ENCODE measurements at places on chromosomes 4 and X. TPM values are rescaled to one million over a fixed set of nuclear protein-coding genes. Genes with fewer than 3 reads are reported as not detected.

DNA sequence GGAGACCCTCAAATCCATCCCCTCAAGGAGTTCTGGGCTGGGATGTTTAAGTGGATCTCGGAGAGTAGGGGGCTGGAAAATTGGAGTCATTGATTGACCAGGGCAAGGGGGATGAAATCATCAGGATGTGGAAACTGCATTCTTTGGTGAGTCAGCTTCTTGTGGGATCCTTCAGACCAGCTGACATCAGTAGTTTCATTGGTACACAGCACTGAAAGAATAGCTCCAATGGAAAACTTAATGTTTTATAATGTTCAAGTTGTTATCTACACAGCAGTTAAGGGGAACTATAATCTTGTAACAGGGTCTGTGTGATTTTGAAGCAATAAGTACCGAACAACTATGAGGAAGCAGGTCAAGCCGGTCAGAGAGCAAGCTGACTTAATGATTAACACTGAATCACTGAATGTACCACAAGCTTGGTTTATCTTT is 506.1 kb downstream of the RPA4 start:
- peak; percentile 81 for DNase-seq

Gene EDA2R
- total RNA-seq, result 3.9 TPM

DNA sequence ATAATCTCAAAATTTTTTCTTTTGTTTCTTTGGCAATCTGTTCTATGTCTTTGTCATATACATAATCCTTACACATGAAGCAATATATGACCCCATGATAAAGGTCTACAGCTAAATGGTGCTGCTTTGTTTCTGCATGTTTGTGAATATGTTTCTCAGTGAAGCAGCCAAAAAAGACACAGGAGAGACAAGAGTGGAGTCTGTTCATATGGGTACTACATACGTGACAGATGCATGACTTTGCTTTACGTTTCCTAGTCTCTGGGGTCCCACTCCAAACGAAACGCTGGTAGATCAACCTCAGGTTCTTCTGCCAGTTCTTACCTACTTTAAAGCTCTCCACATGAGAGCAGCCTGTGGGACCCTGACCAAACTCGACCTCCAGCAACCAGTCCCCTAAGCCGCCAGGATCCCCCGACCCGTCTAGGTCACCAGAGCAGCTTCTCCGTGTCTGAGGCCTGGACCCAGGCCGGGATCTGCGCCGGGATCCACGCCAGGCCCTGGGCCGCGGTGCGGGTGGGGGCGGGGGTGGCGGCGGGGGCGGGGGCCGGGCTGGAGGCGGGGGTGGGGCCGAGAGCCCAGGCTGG is 1.5 kb downstream of the USP51 start:
- no peak for DNase-seq

- DNase-seq, result no peak
Observed at GRCh38 chr4:78520808-78521226, 30.8 kb upstream of the ANXA3 start.

- DNase-seq, result no peak
Observed at GRCh38 chr4:159395693-159396092, 292.8 kb downstream of the RAPGEF2 start.

- no peak for DNase-seq
Observed at GRCh38 chr4:139619644-139620043, 46.0 kb upstream of the MGST2 start.

Gene MAGEA4
- not detected for total RNA-seq

GRCh38 chrX:41045960-41046567 is 39.2 kb upstream of the USP9X start:
- no peak for DNase-seq

- DNase-seq, result no peak
Observed at GRCh38 chr4:7535619-7536018, 100.9 kb upstream of the PSAPL1 start.

GRCh38 chr4:110055158-110055768 is 142.6 kb downstream of the EGF start:
- peak; percentile 68 for DNase-seq

- DNase-seq, result no peak
Observed at GRCh38 chr4:26003056-26003455, 89.0 kb downstream of the SMIM20 start.

DNA sequence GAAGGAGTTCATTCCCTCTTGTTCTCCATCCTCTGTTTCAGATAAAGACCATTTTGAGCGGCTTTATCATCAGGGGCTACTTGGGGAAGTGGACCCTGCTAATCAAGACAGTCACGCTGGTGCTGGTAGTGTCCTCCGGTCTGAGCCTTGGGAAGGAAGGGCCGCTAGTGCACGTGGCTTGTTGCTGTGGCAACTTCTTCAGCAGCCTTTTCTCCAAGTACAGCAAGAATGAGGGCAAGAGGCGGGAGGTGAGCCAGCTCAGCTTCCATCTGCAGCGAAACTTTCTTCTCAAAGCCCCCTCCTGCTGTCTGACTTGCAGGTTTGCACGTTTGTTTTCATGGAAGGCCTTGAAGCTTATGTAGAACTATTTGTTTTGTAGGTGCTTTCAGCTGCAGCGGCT is 49.5 kb downstream of the CLCN4 start:
- no peak for DNase-seq

- DNase-seq, result no peak
Observed at GRCh38 chr4:64465263-64465662, 56.0 kb upstream of the TECRL start.

Gene LEF1
- 1.2 TPM for total RNA-seq

GRCh38 chr4:176791591-176792325 is 964 bp downstream of the VEGFC start:
- no peak for DNase-seq

DNA sequence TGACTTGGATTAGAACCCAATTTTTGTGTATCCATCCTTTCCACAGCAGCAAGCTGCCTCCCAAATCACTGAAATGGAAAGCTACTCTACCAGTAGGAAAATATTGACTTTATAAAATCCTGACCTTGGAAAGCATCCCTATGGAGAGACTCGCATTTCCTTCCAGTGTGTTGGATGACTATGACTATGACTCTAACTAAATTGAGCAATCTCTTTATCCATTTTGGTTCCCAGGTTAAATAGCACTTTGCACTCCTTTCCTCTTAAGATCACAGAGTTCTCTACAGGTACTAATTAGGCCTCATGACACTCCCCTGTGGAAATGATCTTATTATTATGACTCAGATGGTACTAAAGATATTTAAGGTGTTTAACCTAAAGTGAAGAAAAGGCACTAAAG is 431.8 kb downstream of the PPARGC1A start:
- no peak for DNase-seq

DNA sequence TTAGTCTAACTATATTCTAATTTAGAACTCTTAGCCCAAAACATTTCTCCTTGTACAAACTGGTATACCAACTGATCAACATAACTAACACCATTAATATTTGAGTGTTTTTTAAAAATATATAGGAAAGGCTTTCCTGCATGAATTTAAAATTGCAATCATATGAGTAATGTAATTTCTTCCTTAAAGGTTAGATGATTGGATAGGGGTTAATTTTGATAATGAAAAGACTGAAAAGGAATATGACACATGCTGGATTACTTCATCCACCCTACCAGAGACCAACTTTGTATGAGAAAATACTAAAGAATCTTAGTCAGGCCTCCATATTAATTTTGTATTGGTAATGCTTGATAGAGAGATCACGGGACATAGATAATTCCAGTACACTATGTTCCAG is 25.1 kb upstream of the PLS3 start:
- DNase-seq, result no peak

All from epithelial cell of proximal tubule (primary cell).